ENCODE measurements at places on chromosomes 4 and X. TPM values are rescaled to one million over a fixed set of nuclear protein-coding genes. Genes with fewer than 3 reads are reported as not detected.

Gene SYN1
- 0.71 TPM for total RNA-seq

Gene ERAS
- not detected for total RNA-seq

Gene KIT
- not detected for total RNA-seq

Gene PABPC4L
- total RNA-seq: 1.9 TPM

Gene AIMP1
- 39.6 TPM for total RNA-seq

Gene ANK2
- 0.60 TPM for total RNA-seq

Gene MAGEA9B
- not detected for total RNA-seq

Gene PPARGC1A
- not detected for total RNA-seq

Gene FAT4
- total RNA-seq: 1.4 TPM

Gene ARHGAP24
- total RNA-seq: 1.4 TPM

Gene DIPK2B
- not detected for total RNA-seq

Gene FAM184B
- total RNA-seq: not detected

Gene CT45A1
- total RNA-seq: not detected

Gene L1CAM
- total RNA-seq: 47.6 TPM

Gene F11
- total RNA-seq: not detected

Gene USP17L21
- total RNA-seq: not detected

Gene HPSE
- 13.0 TPM for total RNA-seq

Gene SSX4B
- total RNA-seq: not detected

Gene IDS
- total RNA-seq: 44.3 TPM

Gene TENM3
- total RNA-seq: 30.1 TPM

Gene TSPAN7
- total RNA-seq: 0.28 TPM

Gene SPATA18
- 6.8 TPM for total RNA-seq

Gene PDGFRA
- 0.07 TPM for total RNA-seq

Gene ALB
- not detected for total RNA-seq

Gene VCX2
- not detected for total RNA-seq

Gene COL25A1
- total RNA-seq: 0.03 TPM

Gene TASL
- total RNA-seq: not detected

Gene IL2
- total RNA-seq: not detected

Gene PAGE4
- not detected for total RNA-seq

Gene C1QTNF7
- not detected for total RNA-seq

Gene EREG
- 29.1 TPM for total RNA-seq

Gene SPANXB1
- not detected for total RNA-seq

Gene MAMLD1
- 1.3 TPM for total RNA-seq

Gene CXCL11
- total RNA-seq: 0.44 TPM

Gene GLOD5
- not detected for total RNA-seq

Gene VCX3A
- not detected for total RNA-seq

Gene NAP1L3
- 0.61 TPM for total RNA-seq

Gene MAGEA12
- total RNA-seq: not detected

Gene SMIM10L2A
- total RNA-seq: 0.03 TPM

Gene PAK3
- 0.11 TPM for total RNA-seq

Gene LRCH2
- not detected for total RNA-seq

Gene SERTM2
- total RNA-seq: not detected

Gene MTNR1A
- total RNA-seq: not detected

Gene RHOXF1
- not detected for total RNA-seq

Gene ANOS1
- 4.3 TPM for total RNA-seq

Gene FDCSP
- total RNA-seq: not detected

Gene PCDH18
- total RNA-seq: 0.28 TPM

Gene TCEAL6
- not detected for total RNA-seq

Gene DOCK11
- 6.2 TPM for total RNA-seq

Gene AFM
- not detected for total RNA-seq

Gene ANXA3
- 415 TPM for total RNA-seq

Gene TGIF2LX
- total RNA-seq: not detected

Gene GPR143
- 1.3 TPM for total RNA-seq

Gene ZBTB49
- 2.4 TPM for total RNA-seq

Measured in foreskin keratinocyte (primary cell).